Putamen (tissue), 1 donor: ENCODE measurements at places on chromosomes 16 and 17.

DNA sequence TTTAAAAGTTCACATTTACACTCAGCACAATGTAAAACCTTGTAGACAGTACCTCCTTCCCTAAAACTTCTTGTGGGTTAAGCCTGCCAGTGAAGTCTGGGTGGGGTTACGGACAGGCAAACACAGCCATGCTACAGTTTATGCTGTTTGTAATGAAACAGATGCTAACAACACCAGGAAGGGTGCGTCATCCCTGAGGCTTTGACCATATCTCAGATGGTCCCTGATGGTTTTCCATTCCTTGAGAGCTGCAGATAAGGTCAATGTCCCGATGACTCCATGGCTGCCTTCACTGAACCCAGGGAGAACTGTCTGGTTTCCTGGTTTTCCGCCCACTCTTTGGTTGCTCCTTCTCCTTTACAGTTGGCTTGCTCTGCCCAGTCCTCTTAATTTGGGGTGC lies 29.1 kb downstream of the GAS7 start:
- DNase-seq: no peak

- DNase-seq: no peak
These were observed 3.9 kb downstream of the TRPV2 start for GRCh38 chr17:16419074-16419928.

- DNase-seq: no peak
These were observed 166.7 kb downstream of the XYLT1 start for GRCh38 chr16:17304106-17304490.

- no peak for DNase-seq
These were observed 24.8 kb upstream of the CSNK2A2 start for GRCh38 chr16:58222532-58223316.

GRCh38 chr17:64920026-64920418 lies 744 bp upstream of the LRRC37A3 start:
- DNase-seq: peak; percentile 34

- no peak for DNase-seq
These were observed 213.3 kb upstream of the HS3ST4 start for GRCh38 chr16:25478476-25478875.

DNA sequence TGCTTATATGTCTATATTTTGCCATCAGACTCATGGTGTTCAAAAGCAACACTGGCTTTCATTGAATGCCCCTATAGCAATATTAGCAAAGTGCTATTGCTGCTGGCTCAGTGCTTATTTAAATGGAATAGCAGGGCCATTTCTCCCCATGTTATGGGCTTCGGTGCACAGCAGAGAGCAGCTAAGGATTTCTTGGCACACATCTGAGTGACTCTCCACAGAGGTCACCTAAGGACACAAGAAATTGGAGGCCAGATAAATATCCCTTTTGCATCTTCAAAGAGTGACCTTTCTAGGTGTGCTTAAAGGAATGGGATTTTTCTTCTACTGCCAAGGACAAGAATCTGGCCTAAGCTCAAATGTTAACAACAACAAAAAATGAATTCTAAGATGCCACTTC lies 751.8 kb downstream of the CDH11 start:
- DNase-seq: no peak

- no peak for DNase-seq
These were observed 1.2 kb downstream of the ORMDL3 start for GRCh38 chr17:39926135-39926587.

GRCh38 chr17:65514541-65514940 lies 46.9 kb downstream of the AXIN2 start:
- DNase-seq: no peak

GRCh38 chr16:4936991-4937781 lies at the start of gene PPL:
PPL (minus strand) TSS chr16:4937148; CDS start chr16:4937045, 103 bp downstream.
- DNase-seq: no peak

DNA sequence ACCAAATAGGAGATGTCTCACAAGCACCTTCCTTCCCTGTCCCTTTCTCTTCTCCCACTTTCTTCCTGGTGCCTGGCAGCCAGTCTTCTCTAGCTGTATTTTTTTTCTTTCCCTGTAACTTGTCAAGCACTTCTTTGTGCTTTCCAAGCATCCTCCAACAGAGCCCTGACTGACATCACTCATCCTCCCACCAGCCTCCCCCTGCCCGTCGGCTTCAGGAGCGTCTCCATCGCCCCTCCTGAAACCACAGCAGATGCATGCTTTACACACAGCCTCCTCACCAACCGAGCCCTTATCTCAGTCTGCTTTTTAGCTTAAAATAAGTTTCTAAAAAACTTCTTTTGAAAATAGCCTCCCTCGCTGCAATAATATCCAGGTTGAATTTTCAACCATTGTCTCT lies 268.7 kb upstream of the CDH5 start:
- peak; percentile 20 for DNase-seq

DNA sequence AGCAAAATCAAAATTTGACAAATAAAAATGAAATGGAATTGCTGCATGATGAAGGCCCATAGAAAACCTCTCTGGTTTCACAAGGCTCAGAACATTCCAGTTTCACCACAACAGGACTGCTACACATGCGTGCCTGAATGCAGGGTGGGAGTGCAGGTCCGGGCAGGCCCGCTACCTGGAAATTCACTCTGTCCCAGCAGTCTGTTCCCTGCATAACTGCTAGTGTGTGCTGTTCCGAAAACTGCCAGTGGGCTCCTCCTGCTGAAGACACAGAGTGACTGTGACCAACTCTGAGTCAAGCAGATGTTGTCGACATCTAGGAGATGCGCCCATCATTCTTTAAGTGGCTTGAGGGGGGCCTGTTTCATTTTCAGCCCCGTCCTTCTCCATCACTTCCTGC lies 284.8 kb upstream of the MAF start:
- DNase-seq: no peak

DNA sequence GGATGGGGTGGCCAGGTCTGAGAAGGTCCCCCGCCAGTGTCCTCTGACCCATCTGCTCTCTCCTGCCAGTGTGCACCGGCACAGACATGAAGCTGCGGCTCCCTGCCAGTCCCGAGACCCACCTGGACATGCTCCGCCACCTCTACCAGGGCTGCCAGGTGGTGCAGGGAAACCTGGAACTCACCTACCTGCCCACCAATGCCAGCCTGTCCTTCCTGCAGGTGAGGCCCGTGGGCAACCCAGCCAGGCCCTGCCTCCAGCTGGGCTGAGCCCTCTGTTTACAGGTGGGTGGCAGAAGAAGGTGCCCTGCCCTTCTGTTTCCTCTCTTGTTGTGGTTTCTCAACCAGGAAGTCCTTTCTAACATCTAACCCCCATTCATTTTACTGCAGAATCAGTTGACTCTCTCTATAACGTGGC lies 7.1 kb downstream of the ERBB2 start:
- DNase-seq: no peak

DNA sequence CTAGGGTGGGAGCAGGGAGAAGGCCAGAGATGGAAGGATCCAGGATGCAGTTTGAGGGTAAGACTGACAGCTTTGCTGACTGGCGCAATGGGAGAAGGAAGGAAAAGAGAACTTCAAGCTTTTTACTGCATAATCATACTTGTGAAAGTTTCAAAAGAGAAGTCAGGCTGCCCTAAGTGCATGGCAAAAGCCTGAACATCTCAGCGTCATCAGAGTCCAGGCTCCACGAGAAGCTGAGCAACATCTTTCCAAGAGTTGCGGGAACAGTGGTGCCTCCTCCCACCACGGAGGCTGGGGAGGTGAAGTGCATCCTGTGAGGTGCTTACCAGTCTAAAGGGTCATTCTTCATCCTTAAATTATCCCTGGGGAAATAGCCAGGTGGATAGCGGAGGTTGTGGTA lies 26.9 kb upstream of the SLC38A8 start:
- DNase-seq: no peak

- DNase-seq: no peak
These were observed 93.0 kb downstream of the SEC14L1 start for GRCh38 chr17:77233635-77234334.

GRCh38 chr16:1308036-1308976 lies 1.1 kb upstream of the UBE2I start:
- DNase-seq: no peak

GRCh38 chr16:88628512-88628974 lies 9.8 kb upstream of the IL17C start:
- DNase-seq: no peak
